Dermis microvascular lymphatic vessel endothelial cell (primary cell): ENCODE measurements at places on chromosomes 1 and 21. TPM values are rescaled to one million over a fixed set of nuclear protein-coding genes. Genes with fewer than 3 reads are reported as not detected.
A peak's percentile ranks its signal among the peaks of the same experiment; 100 is the strongest.

The SPRR3 gene
- total RNA-seq: not detected in 2 replicates

The GRIK1 gene
- total RNA-seq: 0.39 and 6.7 TPM in 2 replicates

GRCh38 chr21:34335316-34335715 lies 28.5 kb upstream of the KCNE2 start:
- no peak for DNase-seq

GRCh38 chr1:58941471-58942289 lies 157.8 kb upstream of the JUN start:
- DNase-seq: peak; percentile 5

- no peak for DNase-seq
Measured at GRCh38 chr1:46692811-46693770, 21.4 kb downstream of the TEX38 start.

GRCh38 chr1:119782631-119783325 lies 14.1 kb upstream of the HMGCS2 start:
- no peak for DNase-seq

GRCh38 chr21:29318354-29318753 lies 19.6 kb downstream of the BACH1 start:
- no peak for DNase-seq

The ARMH1 gene
- 0.13 TPM in 1 of 2 replicates, not detected in the other for total RNA-seq

The PTGS2 gene
- total RNA-seq: 2.2 and 19.5 TPM in 2 replicates

GRCh38 chr1:174204697-174205308 lies 45.5 kb downstream of the RABGAP1L start:
- no peak for DNase-seq

The S100A12 gene
- not detected in 2 replicates for total RNA-seq

DNA sequence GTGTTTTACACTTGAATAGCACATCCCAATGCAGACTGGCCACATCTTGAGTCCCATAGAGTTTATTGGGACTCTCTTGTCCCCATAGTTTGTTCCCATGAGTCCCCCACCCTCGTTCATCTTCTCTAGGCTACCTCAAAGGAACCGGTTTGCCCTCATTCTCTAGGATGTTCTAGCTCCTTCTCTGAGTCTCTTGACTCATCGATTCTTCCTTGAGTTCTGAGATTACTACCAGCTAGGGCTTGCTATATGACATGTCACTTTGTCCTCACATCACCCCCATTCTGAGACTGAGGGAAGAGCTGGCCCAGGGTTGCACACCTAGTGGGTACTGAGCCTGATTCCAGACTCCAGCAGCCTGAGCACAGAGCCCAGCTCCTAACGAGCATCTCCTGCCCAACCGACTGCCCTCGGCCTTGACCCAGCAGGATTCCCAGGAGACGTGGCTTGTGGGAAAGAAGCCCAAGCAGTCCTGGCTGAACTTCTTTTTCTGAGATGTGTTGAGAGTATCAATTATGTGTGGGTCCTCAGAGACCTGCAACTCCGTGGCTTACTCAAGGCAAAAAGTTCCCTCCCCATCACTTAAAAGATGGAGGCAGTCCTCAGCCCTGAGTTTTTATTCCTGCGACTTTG lies 42.0 kb downstream of the TMEM51 start:
- no peak for DNase-seq

- DNase-seq: peak; percentile 13
Measured at GRCh38 chr1:75097654-75098053, 36.5 kb upstream of the LHX8 start.

The CA6 gene
- not detected in 2 replicates for total RNA-seq

GRCh38 chr1:32413507-32414185 lies 19.4 kb upstream of the BSDC1 start:
- peak; percentile 76 for DNase-seq

- DNase-seq: no peak
Measured at GRCh38 chr21:31530897-31531705, 128.4 kb upstream of the SOD1 start.

DNA sequence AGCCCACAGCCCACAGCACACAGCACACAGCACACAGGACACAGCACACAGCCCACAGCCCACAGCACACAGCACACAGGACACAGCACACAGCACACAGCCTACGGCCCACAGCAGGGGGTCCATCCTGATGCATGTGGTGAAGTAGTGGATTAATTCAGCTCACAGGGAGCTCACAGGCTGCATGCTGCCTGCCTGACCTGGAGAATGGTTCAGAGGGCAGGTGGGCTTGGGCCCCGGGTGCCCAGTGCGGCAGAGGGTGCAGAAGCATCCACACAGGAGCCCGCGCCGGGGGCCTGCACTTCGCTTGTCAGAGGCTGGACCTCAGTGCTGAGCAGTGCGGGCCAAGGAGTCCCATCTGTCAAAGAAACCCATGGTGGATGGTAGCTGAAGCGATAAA lies 21.1 kb upstream of the AJAP1 start:
- DNase-seq: no peak
